Activated CD8-positive, alpha-beta memory T cell treated with anti-CD3 and anti-CD28 coated beads, Interleukin-2, amount 10 ng/mL, durations not matched to agents 7 days and 5 days (primary cell): ENCODE measurements at places on chromosomes 7 and 10. TPM values are rescaled to one million over a fixed set of nuclear protein-coding genes. Genes with fewer than 3 reads are reported as not detected.

RHOBTB1 gene
- not detected for total RNA-seq

IQUB gene
- total RNA-seq, result not detected

FAM24A gene
- total RNA-seq, result not detected

LRIT1 gene
- not detected for total RNA-seq

PVRIG gene
- 45.2 TPM for total RNA-seq

ASAH2 gene
- total RNA-seq, result 4.2 TPM

FAM107B gene
- 208 TPM for total RNA-seq

SLC16A9 gene
- total RNA-seq, result not detected

RARRES2 gene
- not detected for total RNA-seq

ANTXRL gene
- total RNA-seq, result not detected

SMO gene
- total RNA-seq, result not detected

FAM237B gene
- not detected for total RNA-seq

EGR2 gene
- total RNA-seq, result 4.7 TPM

SFTPD gene
- not detected for total RNA-seq

R3HCC1L gene
- total RNA-seq, result 17.4 TPM

IPMK gene
- 5.2 TPM for total RNA-seq

DGKB gene
- total RNA-seq, result not detected

TMEM196 gene
- not detected for total RNA-seq

BMPER gene
- total RNA-seq, result not detected

IL15RA gene
- total RNA-seq, result 31.1 TPM

CALHM1 gene
- 1.1 TPM for total RNA-seq

SBDS gene
- 49.1 TPM for total RNA-seq

TWIST1 gene
- total RNA-seq, result 0.63 TPM

FOXI2 gene
- not detected for total RNA-seq

GPR26 gene
- total RNA-seq, result not detected

KCNMA1 gene
- 1.5 TPM for total RNA-seq

FGL2 gene
- total RNA-seq, result 9.9 TPM

SUGCT gene
- total RNA-seq, result 0.61 TPM

ARHGAP22 gene
- total RNA-seq, result not detected

ZP3 gene
- 0.64 TPM for total RNA-seq

LFNG gene
- total RNA-seq, result 101 TPM

GPR15LG gene
- not detected for total RNA-seq

LRWD1 gene
- total RNA-seq, result 24.0 TPM

MCM10 gene
- total RNA-seq, result 75.1 TPM

ASB10 gene
- total RNA-seq, result not detected

CCNY gene
- total RNA-seq, result 47.0 TPM

SPDYE8 gene
- not detected for total RNA-seq

TET1 gene
- total RNA-seq, result 2.8 TPM

EBLN1 gene
- not detected for total RNA-seq

INSYN2A gene
- not detected for total RNA-seq

OR2A7 gene
- total RNA-seq, result 1.4 TPM

ZCWPW1 gene
- total RNA-seq, result 2.6 TPM
